Tibial nerve (tissue), 4 donors: ENCODE measurements at places on chromosomes 1 and 21.

- no peak for DNase-seq
Measured at GRCh38 chr1:35406103-35406502, 137.6 kb downstream of the ZMYM4 start.

DNA sequence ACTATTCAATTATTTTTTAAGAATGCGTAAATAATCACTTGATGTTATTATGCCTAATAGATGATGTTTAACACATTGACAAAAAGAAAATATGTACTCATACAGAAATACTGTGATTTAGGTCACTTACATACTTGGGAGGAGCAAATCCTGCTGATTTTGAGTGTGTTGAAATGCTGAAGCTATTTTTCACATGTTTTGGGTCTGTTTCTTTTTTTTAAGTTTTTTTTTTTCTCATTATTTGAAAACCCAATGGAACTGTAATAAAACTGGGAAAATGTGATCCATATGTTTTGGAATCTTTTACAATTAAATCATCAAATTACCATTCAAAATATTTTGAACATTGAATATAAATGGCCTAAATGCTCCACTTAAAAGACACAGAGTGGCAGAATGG, 366.2 kb upstream of the ADAMTS5 start:
- DNase-seq, result no peak

DNA sequence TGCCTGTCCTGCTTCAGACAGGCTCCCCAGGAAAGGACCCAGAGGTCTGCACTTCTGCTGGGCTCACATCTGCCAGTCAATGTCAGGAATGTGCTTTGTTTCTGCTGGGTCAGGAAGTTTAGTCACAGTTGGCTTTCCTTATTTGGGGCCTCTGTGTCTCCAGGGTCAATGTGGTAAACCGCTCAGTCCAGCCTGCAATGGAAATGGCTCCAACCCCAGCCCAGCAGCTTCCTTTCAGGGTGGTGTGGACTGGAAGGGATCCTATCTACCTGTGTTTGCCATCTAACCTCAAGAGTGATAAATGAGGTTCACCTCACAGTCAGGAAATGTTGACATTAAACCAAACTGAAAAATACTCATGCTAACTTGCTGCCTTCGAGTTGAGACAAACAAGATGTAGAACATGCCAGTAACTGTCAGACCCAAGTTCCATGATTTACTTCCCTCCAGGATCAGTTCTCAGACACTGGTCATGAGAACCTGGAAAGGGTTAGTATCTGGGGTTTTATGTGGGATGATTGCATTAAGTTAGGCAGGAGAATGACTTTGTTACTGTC, 20.3 kb downstream of the ENO1 start:
- DNase-seq, result no peak

GRCh38 chr1:175459591-175460238, 267.1 kb upstream of the KIAA0040 start:
- DNase-seq, result no peak

- no peak for DNase-seq
Measured at GRCh38 chr1:226395753-226396152, 12.1 kb downstream of the PARP1 start.

DNA sequence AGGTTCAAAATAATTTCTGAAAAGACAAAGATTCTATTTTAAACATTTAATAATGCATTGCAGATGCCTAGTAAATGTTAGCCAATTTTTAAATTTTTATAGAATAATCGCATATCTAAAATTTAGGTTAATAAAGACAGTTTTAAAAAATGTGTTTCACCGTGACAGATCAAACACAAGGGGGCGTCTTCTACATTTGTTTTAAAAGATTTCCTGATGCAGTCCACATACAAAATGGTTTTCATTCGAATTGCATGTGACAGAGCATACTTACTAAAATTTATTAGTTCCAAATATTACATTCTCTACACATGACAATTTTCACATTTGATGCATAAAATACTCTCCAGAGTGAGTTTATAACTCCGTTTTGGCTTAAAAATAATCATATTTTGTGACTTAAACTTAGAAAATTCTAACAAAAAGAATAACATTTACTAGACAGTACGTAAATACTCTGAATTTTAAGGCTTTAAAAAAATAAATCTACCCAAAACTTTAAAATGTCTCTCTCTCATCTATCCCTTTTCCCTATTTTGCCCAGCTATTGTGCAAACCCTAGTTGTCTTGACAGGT, 75.5 kb downstream of the ADAMTS1 start:
- DNase-seq, result no peak

DNA sequence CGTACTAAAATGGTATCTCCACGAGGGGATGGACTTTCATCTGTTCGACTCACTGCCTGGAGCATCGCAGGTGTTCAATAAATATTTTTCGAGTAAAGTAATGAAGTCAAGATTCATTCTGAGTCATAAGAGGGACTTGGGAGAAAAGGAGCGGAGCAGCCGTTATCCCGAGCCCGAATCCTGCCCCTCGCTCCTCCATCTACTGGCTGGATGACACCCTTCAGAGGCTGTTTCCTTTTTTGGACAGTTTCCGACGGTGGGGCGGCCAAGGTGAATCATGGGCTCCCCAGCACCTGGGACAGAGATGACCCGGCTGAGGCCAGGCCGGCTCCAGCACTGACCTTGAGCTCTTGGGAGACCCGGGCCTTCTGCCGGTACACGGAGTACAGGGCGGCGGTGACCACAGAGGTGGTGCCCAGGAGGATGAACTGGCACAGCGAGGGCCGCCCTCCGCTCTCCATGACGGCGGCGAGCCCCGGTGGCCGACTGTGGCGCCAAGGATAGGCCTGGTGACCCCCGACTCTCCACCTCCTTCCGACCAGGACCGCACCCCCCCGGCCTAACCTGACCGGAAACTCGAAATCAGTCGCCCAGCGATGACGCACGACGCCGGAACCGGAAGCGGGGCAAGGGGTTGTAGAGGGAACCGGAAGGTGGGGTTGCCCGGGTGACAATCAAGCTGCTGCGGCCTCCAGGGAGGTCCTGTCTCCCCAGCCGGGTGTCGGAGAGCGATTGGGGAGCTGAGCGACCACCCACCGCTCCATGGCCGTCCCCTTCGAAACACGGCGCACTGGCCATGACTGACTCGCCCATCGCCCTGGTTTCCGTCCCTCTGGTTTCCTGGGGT, at the start of gene MUL1:
Gene MUL1 (minus strand): TSS at position 588 of the 847 bp plus-strand sequence. CDS start 127 bp downstream, at position 461.
- peak; percentile 83 for DNase-seq

- DNase-seq, result no peak
Measured at GRCh38 chr1:159867664-159868026, 5.2 kb upstream of the VSIG8 start.

DNA sequence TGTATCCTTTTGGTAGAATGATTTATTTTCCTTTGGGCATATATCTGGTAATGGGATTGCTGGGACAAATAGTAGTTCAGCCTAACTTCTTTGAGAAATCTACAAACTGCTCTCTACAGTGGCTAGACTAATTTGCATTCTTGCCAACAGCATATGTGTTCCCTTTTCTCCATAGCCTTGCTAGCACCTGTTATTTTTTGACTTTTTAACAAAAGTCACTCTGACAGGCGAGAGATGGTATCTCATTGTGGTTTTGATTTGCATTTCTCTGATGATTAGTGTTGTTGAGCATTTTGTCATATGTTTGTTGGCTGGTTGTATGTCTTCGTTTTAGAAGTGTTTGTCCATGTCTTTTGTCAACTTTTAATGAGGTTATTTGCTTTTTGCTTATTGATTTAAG, 99.8 kb downstream of the UCK2 start:
- no peak for DNase-seq

DNA sequence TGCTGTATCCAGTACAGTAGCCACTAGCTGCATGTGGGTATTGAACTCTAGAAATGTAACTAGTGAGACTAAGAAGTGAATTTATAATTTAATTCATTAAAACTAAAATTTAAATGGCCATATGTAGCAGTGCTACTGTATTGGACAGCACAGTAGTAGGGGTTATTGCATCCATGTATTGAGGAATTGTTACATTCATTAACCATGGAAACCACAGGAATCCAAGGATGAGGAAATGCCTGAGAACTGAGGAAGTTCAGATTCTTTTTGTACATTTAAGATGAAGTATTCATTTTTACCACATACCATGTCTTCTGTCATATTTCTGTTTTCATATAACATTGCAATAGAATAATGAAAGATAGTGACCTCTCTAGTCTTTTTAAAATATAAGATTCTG, 2.6 kb downstream of the MTF2 start:
- DNase-seq, result no peak

DNA sequence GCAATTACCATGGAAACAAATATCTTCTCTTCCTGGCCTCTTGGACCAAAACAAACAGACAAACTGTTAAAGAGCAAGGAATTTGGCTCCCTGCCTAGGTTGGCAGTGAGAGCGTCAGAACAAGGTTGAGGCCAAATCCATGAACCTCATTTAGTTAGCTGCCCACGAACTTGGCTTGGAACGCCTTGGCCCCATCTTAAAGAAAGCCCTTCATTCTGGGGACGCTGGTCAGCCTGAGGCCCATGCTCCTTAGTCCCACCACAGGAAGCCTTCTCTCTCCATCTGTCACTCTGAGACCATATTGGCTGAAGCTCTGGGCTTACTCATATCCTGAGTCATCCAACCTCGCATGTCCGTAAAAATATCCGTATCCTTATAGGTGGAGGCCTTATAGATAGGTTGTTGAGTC, 62.4 kb upstream of the DIRAS3 start:
- DNase-seq, result no peak
